ENCODE measurements at places on chromosomes 16 and 17.

DNA sequence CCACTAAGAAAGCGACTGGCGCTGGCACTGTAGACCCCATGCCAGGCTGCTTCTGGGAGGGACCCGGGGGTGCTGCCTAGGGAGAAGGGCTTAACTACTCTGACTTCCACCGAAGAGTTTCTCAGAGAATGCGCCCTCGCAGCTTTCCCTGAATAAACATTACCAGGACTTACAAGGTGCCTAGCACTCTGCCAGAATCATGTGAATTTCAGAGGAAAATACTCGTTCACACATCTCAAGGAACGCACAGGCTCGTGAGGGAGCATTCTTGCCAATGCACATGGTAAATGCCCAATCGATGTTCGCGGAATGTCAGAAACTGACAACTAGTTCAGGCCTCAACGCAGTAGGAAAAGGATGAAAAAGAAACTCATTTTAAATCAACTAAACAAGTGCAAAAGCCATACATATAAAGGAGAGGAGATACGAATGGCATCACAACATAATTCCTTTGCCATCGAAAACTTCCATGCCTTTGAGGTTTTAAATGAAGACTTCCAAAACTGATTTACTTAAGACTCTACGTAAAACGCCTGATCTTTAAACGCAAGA lies 999 bp downstream of the CMC2 start:
- no peak for DNase-seq

GRCh38 chr17:80030730-80031410 lies 4.8 kb downstream of the TBC1D16 start:
- DNase-seq, result no peak

- no peak for DNase-seq
Observed at GRCh38 chr16:67959536-67960329, 8.7 kb downstream of the SLC12A4 start.

DNA sequence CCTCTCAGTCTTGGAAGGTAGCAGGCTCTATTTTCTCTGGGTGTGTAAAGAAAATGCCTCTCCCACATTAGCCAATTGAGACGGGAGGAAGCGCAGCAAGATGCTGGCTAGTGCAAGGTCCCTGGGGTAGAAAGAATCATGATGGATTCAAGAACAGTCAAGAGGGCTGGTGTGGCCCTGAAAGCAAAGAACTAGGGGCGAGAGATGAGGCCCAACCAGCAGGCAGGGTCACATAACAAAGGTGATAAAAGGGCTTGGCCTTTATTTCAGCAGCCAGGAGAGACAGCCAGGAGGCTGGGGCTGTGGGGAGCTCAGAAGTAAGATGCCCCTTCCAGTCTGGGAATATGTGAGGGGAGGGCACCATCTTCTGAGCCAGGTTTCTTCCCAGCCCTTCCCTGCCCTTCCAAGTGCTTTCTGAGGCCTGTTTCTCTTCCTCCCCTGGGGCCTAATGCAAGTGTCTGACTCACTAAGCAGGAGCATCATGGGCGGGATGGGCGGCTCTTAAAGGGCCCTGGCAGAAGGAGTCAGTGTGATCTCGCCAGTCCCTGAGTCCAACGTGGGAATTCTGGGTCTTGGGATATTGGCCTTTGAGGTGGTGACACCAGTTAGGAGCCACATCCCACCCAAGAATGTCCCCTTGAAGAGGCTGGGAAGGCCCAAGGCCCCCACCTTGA lies 3.9 kb upstream of the NLRC5 start:
- DNase-seq, result no peak

GRCh38 chr16:10969615-10970014 lies 25.3 kb downstream of the CLEC16A start:
- no peak for DNase-seq

- no peak for DNase-seq
Observed at GRCh38 chr16:3004319-3004718, 8.4 kb upstream of the CLDN9 start.

GRCh38 chr16:7624871-7625766 lies 292.5 kb downstream of the RBFOX1 start:
- DNase-seq, result no peak

DNA sequence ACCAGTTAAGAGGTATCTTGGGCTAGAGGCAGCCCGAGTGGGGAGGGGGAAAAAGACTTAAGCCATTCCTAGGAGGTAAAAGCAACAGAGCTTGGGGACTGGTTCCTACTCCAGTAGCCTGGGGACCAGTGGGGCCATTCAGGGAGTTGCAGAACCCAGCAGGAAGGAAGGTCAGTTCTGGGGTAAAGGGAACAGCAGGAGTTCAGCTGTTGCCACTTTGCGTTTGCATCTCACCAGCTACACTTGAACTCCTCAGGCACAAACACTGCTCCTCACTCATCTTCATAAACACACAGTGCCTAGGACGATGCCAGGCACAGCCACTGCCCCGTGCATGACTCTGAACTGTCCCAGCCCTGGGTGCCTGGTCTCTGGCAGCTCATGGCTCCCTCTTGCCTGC lies 4.0 kb downstream of the HAP1 start:
- no peak for DNase-seq

DNA sequence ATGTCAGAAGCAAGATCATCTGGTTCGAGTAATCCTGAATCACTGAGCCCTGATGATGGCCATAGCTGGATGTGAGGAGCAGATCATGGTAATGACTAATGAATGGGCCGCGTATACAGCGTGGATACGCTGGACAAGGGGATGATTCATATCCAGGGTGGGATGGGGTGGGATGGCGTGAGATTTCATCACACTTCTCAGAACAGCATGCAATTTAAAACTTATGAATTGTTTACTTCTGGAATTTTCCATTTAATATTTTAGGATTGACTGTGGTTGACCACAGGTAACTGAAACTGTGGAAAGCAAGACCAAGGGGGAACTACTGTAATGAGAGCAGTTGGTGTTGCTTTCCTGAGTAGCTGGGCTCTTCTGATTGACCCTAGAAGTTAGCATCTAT lies 225.5 kb downstream of the STX8 start:
- DNase-seq, result no peak

DNA sequence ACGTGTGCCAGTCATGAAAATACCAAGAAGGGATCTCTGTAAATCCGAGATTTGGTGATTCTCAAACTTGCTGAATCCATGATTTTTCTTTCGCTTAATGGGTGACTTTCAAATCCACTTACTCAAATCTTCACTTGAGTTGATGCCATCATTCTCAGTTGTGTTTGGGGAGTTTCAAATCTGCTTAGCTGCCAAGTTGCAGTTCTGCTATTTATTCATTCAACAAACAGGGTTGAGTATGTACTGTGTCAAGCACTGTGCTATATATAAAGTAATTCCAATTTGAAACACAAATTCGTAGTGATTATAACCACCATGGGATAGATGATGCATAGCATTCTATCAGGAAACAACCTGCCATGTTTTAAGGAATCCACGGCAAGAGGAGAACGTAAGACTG lies 394.3 kb downstream of the CDH13 start:
- no peak for DNase-seq

GRCh38 chr16:46889942-46890300 lies 5.8 kb downstream of the GPT2 start:
- DNase-seq, result no peak

DNA sequence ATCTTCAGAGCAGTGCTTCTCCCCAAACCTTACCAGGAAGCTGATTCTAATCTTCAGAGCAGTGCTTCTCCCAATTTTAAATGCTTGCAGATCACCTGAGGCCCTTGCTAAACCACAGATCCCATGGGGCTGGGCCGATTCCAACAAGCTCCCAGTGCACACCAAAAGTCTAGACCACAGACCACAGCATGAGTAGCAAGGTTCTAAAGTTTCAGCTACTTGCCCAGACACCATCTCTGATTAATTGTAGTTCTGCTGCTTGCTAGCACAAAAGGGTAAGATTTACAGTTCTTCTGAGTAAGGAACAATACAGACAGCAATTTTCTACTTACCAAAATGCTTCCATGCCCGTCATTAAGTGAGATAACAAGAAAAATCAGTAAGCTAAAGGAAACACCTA lies 12.2 kb downstream of the CLEC3A start:
- no peak for DNase-seq

DNA sequence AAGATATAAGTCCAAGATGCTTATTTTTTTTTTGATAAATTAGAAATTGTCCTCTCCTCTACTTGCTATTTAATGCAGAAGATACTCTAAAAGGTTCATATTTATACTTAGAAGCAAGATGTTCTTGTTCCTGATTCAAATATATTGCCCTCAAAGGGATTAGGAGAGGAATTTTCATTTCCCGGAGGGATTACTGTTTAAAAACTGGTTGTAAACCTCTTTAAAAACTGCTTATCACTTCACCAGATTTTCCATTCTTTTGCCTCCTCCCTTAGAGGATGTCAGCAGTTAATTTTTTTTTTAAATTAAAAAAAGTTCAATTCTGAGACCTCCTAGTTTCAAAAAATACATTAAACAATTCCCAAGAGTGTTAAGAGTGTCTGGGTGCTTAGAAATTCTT lies 2.8 kb downstream of the TENT4B start:
- no peak for DNase-seq

GRCh38 chr16:11297492-11298142 lies 16.5 kb upstream of the PRM1 start:
- DNase-seq, result peak; percentile 63

DNA sequence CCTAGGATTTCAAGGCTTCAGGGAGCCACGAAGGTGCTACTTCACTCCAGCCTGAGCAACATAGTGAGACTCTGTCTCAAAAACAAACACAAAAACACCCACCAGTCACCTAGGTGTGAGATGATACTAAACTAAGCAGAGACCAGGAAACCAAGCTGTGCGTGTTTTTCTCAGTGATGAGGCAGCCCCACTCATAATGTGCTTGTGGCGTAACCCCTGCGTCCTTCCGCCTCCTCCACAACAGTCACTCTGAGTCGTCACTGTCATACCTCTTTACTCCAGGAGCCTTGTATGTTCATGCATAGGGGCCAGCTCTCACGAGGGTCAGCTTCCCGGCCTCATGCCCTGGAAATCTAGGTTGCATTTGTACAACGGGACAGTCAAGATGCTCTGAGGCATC lies 31.1 kb upstream of the SLC47A1 start:
- peak; percentile 42 for DNase-seq

DNA sequence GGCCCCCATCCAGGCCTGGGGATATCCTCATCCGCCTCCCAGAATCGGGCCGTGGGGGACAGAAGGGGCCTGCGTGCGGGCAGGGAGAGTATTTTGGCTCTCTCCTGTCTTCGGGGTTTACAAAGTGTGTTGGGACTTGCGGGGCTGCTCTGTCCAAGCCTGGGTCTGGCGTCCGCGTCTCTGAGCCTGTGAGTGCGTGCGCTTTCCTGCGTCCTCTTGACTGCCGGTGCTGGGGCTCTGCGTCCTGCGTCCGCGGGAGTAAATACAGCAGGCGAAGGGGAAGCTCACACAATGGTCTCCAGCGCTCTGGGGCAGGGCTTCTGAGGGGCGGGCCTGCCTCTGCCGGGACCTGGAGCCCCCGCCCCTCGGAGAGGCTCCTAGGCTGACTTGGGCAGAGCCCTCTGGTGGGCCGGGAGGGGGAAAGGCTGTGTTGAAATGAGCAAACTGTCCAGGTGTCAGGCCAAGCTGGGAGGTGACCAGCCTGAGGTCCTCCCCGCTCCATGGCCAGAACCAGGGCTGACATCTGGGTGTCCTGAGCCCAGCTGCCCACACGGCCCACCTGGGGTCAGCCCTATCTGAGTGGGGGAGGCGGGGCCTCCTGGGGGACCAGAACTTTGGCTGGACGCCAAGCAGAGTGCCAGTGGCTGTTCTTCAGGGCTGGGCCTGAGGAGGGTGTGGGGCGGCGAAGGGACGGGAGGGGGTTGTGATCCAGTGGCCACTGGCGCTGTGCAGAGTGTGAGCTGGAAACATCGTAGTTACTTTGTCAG lies 233.6 kb downstream of the SEC14L1 start:
- peak; percentile 77 for DNase-seq

GRCh38 chr16:27597361-27597760 lies 47.4 kb downstream of the KATNIP start:
- DNase-seq, result no peak

- DNase-seq, result no peak
Observed at GRCh38 chr17:50090971-50091917, 3.9 kb upstream of the PDK2 start.

DNA sequence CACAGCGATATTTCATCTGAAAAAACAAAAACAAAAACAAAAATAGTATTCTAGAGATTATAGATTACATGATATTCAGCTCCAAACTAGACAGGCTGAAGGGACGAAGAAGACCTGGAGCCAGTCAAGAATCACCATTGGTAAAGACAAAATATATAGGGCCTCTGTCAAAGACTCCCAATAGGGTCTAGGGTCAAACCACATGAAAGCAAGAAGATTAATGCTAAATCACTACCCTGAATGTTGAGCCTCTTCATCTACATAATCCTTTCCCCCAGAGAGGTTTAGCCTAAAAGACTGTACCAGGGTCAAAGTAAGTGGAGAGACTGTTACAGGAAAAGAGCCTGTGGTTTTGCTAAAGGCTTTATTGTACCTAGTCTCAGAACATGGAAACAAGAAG lies 10.8 kb upstream of the NME1 start:
- no peak for DNase-seq

DNA sequence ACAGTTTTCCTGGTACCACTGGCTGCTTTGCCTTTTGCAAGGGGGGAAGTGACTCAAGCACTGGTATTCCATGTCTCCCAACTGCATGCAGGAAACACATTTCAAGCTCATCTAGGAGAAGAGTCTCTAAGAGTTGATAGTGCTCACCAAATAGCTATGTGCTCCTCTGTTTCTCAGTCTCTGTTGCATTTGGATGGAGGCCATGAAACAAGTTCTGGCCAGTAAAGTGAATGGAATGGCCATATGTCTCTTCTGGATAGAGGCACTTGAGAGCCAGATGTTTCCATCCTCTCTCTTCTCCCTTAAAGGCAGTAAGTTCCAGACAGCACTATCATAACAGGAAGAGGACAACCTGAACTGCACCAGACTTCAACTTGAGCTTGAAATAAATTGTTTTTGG lies 60.6 kb downstream of the C16orf82 start:
- no peak for DNase-seq

DNA sequence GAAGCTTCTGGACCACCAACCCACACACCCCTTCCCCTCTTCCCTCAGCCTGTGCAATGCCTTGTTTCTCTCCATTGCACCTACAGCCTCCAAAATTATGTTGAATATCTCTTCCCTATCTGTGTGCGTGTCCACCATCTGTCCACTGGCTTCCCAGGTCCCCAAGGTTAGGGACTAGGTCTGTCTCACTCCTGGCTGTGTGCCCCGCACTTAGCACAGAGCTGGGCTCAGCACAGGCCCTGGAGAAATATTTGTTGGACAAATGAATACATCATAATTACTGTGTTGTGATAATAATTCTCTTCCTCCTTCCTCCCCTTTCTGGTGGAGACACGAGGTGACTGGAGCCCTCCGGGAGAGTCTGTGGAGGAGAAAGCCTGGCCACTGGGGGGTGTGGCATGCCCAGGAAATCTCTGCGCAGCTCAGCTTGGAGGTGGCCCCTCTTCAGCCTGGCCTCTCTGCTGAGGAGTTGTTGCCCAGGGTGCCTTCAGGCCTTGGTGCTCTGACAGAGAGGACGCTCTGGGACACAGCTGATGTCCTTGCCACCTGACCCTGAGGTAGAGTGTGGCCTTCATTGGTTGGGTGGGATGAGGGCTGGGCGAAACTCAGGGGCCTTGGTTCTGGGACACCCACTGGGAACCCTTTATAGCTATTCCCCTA lies 3.3 kb upstream of the BRD7 start:
- DNase-seq, result no peak

GRCh38 chr17:29020576-29020975 lies 14.7 kb upstream of the SEZ6 start:
- no peak for DNase-seq

Measured in stimulated activated CD8-positive, alpha-beta memory T cell treated with anti-CD3 and anti-CD28 coated beads, Interleukin-15, amount 100 ng/mL, for 48 hours (primary cell).